ENCODE measurements at places on chromosomes 1 and 21.

DNA sequence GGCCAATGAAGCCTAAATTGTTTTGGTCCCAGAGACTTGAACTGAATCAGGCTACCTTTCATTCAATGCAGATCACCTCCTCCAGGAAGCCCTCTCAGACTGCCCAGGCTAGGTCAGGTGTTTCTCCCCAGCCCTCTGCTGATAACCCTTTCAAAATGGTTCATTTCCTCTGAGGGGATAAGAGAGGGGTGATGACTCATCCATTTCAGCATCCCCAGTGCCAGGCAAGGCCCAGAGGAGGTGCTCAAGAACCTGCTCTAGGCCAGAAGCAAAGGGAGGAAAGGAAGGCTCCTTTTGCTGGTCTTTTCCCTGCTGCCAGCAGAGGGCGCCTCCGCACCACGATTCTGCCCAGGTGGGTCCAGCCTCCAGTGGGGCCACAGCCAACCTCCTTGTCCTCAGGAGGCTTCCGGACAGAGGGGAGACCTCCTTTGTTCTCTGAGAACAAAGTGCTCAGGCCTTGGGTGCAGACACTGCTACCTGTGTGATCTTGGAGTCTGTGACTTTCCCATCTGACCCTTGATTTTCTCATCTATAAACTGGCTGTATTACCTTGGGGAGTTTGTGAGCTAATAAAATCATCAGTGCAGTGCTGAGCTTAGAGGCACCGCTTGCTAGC, 45.3 kb upstream of the ARHGEF10L start:
- peak; percentile 78 for DNase-seq

- no peak for DNase-seq
These were observed 267.0 kb downstream of the DNM3 start for GRCh38 chr1:172108161-172108893.

- no peak for DNase-seq
These were observed 45.8 kb downstream of the ACP6 start for GRCh38 chr1:147624529-147624928.

- peak; percentile 42 for DNase-seq
These were observed 1.4 kb upstream of the TNFRSF14 start for GRCh38 chr1:2554621-2555387.

GRCh38 chr1:16727190-16728111, 12.9 kb upstream of the RNU1-4 start:
- DNase-seq: peak; percentile 39

Data from suppressor macrophage treated with lipopolysaccharide for 1 hour (primary cell).